Stimulated activated CD4-positive, alpha-beta T cell treated with anti-CD3 and anti-CD28 coated beads, Interleukin-1b, Interleukin-23, amount 100 ng/mL, for 1 hour (primary cell): ENCODE measurements at places on chromosomes 2 and 18.

- DNase-seq, result no peak
These were observed 6.1 kb upstream of the SALL3 start for GRCh38 chr18:78973357-78974083.

DNA sequence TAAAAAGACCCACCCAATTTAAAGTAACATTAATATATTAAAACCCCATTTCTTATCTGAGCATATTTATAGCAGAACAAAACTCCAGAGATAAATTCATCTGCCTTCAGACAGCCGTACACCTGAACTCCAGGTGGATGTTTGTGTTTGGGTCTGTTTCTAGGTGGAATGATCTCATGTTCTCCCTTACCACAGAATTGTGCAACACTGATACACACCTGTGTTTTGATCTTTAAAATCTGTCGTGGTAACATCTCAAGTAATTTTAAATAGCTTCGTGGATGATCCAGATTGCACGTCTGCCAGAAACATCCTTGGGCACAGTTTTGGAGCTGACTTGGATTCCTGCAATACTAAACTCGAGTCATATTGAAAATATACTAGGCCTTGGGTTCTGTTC, 207.5 kb upstream of the FOSL2 start:
- no peak for DNase-seq

- DNase-seq, result no peak
These were observed 887 bp upstream of the ZNF396 start for GRCh38 chr18:35377875-35378573.

DNA sequence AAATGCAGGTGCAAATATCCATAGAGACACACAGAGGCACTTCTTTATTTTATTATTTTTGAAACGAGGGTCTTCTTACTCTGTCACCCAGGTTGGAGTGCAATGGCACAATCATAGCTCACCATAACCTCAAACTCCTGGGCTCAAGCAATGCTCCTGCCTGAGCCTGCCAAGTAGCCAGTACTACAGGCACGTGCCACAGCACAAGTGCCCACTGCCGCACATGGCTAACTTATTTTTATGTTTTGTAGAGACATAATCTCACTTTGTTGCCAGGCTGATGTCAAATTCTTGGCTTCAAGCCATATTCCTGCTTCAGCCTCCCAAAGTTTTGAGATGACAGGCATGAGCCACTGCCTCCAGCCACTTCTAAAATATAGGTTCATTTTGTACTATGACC, 537.6 kb downstream of the THSD7B start:
- DNase-seq, result no peak

GRCh38 chr2:33011941-33012340, 65.2 kb downstream of the LTBP1 start:
- no peak for DNase-seq

- DNase-seq, result peak; percentile 78
These were observed at the start of gene SMYD5 for GRCh38 chr2:73214120-73215035. SMYD5 (plus strand) TSS chr2:73214245; CDS start chr2:73214267, 22 bp downstream.

- no peak for DNase-seq
These were observed 49.1 kb upstream of the SLC14A2 start for GRCh38 chr18:45566025-45566740.

GRCh38 chr2:67462738-67463496, 65.8 kb downstream of the ETAA1 start:
- DNase-seq, result no peak

- DNase-seq, result no peak
These were observed 621.9 kb downstream of the RNF144A start for GRCh38 chr2:7539077-7539476.

DNA sequence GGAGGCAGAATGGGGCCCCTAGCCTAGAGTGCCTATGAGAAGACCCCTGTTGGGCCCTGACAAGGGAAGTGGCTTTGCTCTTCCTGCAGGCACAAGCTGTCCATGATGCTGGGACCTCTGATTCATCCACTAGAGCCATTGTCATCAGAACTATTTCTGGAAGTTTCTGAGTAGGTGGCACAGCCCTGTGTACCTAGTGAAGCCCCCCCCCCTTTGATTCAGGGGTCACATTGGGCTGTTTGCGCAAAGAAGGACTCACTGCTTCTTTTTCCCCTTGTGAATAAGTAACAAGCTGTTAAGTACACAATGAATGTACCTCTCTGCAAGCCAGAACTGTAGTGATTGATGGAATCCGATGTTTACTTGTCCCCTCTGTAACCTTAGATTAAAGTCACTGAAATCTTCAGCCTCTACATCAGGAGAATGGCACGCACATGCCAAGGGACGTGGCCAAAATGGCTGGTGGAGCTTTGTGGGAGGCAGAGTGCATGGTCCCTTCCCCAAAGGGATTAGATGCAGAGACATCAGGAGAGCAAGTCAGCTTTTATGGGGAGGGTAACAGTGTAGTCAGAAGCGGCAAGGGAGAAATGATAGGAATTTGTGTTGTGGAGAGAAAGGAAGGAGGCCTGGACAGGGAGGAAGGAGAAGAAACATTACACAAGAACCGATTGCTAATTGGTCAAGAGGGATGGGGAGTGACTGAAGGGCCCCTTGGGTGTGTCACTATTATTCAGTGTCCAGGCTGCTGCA, 267.6 kb upstream of the RAB12 start:
- no peak for DNase-seq

GRCh38 chr2:173652311-173652710, 297.6 kb downstream of the CDCA7 start:
- no peak for DNase-seq

GRCh38 chr2:26772064-26773001, 8.2 kb downstream of the SLC35F6 start:
- DNase-seq, result no peak

DNA sequence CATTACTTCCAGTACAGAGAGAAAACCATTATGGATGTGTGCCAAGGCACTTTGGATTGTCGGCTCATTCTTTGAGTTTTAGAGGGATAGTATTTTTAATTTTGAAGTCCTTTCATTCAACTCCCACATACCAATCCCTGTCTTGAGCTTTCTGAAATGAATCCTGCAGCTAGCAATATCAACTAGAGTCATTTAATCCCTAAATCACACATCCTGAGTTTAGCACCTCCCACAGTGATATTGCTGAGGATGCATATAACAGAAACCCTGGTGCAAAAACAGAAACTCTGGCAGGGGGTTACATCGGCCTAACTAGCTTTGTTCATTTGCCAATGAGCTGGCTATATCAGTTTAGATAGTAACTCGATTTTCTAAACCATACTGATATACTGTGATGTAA, 427.3 kb downstream of the LRP1B start:
- no peak for DNase-seq

DNA sequence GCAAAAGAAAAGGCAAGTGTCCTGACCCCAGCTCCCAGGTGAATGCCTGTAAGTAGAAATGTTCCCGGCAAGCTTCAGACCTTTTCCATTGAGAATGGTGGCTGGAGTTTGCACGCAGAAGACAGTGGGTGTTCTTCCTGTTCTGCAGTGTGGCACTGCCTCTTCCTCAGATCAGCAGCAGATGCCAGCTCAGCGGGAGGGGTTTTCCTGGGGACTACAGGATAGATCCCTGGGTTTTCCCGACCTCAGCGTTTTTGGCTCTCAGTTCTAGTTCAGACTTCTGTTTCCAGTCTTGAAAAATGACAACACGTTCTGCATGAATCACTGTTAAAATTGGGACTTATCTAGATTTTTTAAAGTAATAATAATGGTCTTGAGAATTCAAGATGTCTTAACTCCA, 39.2 kb downstream of the GRHL1 start:
- DNase-seq, result no peak

DNA sequence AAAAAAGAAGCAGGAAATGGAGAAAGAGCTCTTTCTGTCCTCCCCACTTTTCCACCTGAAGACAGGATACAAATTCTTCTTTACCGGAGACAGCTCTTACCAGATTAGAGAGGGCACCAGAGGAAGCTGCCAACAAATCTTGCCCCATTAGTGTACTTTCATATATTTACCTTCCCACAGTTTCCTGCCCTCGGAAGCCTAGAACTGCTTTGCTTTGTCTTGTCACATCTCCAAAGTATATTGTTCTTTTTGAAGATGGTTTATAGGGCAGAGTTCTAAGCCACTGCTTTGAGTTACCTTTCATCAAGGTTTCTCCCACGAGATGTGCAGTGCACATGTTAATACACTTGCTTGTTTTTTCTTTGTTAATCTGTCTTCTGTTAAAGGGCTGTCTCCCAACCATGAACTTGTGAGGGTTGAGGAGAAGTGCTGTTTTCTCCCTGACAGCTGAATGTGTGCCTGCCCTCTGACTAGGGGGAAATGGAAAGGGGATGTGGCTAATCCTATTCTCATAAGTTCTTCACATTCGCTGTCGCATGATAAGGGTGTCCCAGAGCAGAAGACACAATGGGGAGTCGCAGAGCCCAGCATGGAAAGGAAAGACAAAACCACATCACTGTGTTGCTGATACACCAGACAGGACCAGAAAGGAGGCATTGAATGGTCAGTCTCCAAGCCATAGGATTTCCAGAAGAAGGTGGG, 24.2 kb downstream of the CENPA start:
- no peak for DNase-seq

DNA sequence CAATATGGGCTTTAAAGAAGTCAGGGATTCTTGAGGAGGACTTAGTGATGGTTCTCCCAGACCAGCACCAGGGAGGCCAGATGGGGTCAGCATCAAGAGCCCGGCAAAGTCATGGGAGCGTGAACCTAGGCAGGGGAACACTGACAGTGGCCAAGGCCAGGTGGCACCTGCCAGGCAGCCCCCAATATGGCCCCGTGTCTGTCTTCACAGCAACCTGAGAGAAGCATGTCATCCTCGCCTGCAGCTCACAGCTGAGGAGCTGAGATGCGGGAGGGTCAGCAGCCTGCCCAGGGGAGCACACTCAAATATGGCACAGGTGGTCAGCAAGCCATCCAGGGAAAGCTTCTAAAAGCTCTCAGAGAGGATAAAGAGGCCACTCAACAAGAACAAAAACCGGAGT, 105.7 kb upstream of the GPC1 start:
- no peak for DNase-seq

GRCh38 chr2:104873689-104874054, 19.8 kb downstream of the POU3F3 start:
- DNase-seq, result no peak

DNA sequence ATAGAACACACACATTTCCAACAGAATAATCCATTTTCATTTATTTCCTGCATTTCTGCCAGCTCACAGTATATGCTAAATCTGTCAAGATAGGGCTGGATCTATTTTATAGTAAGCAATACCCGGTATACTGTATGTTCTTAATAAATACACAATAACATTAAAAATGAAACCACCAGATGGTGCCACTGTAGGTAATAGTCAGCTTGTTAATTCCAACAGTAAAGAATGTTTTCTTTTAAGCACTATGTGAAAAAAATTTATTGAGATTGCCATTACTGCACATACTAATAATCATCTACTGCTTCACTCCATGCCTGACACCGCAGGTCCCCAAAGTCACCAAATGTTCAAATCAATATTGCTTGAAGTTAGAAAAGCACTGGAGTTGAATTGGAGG, 131.5 kb upstream of the PGAP1 start:
- no peak for DNase-seq

GRCh38 chr2:171401947-171402346, 31.8 kb downstream of the METTL8 start:
- no peak for DNase-seq

- DNase-seq, result no peak
These were observed 5.9 kb upstream of the NPAS2 start for GRCh38 chr2:100814043-100814442.

GRCh38 chr2:11154016-11154922, 998 bp upstream of the SLC66A3 start:
- DNase-seq, result no peak

- DNase-seq, result no peak
These were observed 94.2 kb upstream of the NDUFV2 start for GRCh38 chr18:9008200-9008708.

DNA sequence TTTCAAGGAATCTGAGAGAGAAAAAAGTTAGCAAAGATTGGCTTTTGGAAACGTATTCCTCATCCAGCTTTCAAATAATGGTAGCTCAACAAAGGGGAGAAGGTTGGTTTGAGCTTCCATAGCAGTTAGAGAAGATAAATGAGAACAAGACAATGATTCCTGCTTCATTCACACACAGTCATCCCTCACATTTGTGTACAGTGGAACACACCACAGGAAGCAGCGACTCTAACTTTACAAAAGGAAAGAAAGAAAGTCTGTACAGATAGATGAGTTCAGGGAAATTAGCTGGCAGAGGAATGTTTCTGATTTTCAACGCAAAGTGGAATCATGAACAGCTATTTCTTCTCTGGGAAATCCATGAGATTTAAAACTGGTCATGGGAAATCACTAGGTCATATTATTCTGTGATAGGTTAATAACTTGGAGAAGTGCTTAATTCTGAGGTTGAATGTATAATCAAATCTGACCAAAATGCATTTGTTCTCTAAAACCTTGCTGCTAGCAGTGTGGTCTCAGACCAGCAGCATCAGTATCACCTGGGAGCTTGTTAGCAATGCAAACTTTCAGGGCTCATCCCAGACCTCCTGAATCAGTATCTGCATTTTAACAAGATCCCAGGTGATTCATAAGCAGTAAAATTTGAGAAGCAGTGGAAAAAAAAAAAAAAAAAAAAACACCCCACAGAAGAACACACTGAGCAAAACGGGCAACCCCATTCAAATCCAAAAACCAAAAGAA, 112.0 kb downstream of the GRB14 start:
- DNase-seq, result no peak

GRCh38 chr18:59576541-59577385, 120.5 kb downstream of the CCBE1 start:
- DNase-seq, result no peak
